ENCODE measurements at places on chromosomes 2 and 18.

GRCh38 chr18:8231316-8231715 is 377.9 kb upstream of the RAB12 start:
- DNase-seq: no peak

GRCh38 chr2:8633186-8633734 is 48.6 kb upstream of the ID2 start:
- no peak for DNase-seq

DNA sequence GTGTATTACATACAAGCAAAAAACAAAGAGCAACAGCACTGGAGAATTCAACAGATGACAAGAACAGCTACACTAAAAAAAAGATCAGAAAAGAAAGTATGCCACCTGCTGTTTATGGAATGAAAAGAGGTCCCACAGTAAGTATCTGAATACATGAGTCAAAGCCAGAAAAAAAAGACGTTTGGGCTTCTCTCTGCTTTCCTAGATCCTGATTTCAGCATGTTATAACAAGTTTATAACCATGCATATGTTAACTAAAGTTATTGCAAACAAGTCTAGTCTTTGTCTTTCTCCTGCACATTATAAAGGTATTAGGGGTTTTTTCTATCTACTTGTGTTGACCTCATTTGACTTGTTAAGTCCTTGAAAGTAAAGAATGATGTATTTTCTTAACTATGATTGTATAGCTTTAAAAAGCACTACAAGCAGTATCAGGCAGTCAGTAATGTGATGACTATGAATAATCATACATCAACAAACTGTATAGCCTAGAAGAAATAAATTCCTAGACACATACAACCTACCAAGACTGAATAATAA is 108.5 kb upstream of the COL5A2 start:
- DNase-seq: no peak

- DNase-seq: no peak
Measured at GRCh38 chr2:5691221-5691984, 781 bp upstream of the SOX11 start.

- no peak for DNase-seq
Measured at GRCh38 chr2:54047091-54047490, 68.3 kb upstream of the ACYP2 start.

- no peak for DNase-seq
Measured at GRCh38 chr2:1911811-1912210, 167.5 kb upstream of the PXDN start.

- DNase-seq: no peak
Measured at GRCh38 chr2:67389286-67389685, 7.8 kb upstream of the ETAA1 start.

DNA sequence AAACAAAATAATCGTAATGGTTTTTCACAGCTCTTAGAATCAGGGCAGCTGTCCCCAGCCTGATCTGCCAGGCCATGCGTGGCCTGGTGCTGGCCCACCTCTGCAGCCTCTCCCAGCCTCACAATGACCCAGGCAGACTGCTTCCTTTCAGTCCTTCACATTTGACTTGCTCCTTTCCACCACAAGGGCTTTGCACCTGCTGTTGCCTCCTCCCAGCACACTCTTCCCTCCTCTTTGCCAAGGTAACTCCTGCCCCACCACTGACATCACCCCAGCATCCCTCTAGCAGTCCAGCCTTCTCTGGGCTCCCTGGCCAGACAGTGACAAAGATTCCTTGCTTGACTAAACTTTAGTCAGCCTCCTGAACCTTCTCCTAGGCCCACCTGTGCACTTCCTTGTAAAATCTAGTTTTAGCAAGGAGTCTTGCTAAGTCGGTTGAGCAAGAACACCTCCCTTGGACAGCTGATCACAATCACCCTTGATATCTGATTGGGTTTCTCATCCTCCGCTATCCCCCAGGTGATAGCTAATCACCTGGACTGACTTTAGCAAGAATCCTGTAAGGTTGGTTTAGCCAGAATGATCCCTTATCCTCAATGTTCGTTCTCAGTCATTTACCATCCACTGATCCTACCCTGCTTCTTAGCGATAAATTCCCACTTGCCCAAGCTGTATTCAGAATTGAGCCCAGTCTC is 16.2 kb upstream of the RAB11FIP5 start:
- DNase-seq: no peak

DNA sequence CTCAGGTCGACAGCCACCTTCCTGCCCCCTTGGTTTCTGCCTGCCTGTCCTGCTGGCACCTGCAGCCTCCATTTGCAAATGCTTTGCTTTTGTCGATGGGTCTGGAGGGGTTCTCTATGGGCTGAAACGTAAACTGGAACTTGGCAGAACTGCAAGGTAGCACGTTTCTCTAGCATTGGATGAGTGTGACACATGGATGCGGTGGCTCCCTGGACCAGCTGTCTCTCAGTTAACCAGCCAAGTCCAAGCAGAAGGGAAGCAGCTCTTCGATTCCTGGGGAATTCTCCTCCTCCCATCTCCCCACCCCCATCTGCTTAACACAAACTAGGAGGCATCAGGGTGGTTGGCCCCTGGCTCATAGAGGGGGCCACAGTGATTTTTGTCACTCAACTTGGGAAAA is 57.3 kb downstream of the ITGB1BP1 start:
- no peak for DNase-seq

DNA sequence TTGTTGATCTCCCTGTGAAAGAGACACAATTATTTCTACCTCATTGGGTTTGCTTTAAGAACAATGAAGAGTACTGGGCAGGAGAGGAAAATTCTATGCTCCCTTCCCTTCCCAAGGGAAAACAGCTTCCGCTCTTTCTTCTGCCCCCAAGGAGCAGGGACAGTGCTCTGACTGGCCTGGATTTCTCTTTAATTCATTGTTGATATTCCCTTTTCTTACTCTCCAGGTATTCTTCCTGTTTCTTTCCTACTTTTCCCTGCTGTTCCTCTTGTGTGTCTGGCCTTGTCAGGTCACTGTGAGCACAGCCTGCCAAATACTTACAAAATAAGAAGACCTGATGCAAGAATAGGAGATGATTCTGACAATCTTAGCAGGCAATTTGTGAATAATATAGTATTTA is 49.6 kb upstream of the SPAG16 start:
- no peak for DNase-seq

Measured in stimulated activated CD8-positive, alpha-beta memory T cell treated with anti-CD3 and anti-CD28 coated beads, Interleukin-15, amount 100 ng/mL, for 4 hours (primary cell).